ENCODE measurements at places on chromosomes 6 and 20.

DNA sequence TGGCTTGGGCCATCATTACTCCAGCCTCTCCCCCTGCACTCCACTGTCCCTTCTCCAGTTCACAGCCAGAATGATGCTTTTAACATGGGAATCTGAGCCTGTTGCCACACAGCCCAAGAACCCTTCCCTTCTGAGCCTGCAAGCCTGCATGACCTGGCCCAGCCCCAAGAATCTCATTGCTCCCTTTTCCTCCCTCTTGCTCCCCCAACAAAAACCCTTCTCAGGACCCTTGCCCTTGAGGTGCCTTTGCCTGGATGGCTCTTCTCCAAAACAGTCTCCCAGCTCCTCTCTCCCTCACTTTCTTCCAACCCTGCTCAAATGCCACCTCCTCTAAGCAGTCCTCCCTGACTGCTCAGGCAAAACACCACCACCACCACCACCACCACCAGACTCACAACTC is 157.2 kb downstream of the ANKRD60 start:
- no peak for DNase-seq

DNA sequence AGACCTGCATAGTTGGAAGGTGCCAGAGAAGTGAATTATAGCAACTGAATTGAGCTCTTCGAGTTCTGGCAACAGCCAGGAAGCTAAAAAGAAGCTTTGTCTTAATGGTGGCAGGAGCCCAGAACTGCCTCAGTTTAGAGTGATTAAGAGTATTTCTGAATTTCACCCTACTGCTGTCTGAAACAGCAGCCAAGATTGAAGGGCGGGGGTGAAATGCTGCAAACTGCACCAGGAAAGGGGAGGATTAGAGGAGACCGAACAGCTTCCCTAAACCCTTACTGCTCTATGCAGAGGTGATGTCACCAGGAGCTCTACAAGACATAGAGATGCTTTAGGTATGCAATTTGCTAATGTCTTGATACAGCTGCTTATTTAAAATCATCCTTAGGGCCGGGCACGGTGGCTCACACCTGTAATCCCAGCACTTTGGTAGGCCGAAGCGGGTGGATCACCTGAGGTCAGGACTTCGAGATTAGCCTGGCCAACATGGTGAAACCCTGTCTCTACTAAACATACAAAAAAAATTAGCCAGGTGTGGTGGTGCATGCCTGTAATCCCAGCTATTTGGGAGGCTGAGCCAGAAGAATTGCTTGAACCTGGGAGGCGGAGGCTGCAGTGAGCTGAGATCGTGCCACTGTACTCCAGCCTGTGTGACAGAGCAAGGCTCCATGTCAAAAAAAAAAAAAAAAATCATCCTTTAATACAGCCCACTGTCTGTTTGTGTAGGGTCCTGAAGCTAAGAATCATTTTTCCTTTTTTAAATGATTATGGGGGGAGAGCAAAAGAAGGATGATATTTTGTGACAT is 91.7 kb upstream of the IYD start:
- peak; percentile 57 for DNase-seq

- peak; percentile 28 for DNase-seq
Measured at GRCh38 chr6:72621291-72622093, at the start of gene KCNQ5. KCNQ5 (plus strand) TSS chr6:72622064.

DNA sequence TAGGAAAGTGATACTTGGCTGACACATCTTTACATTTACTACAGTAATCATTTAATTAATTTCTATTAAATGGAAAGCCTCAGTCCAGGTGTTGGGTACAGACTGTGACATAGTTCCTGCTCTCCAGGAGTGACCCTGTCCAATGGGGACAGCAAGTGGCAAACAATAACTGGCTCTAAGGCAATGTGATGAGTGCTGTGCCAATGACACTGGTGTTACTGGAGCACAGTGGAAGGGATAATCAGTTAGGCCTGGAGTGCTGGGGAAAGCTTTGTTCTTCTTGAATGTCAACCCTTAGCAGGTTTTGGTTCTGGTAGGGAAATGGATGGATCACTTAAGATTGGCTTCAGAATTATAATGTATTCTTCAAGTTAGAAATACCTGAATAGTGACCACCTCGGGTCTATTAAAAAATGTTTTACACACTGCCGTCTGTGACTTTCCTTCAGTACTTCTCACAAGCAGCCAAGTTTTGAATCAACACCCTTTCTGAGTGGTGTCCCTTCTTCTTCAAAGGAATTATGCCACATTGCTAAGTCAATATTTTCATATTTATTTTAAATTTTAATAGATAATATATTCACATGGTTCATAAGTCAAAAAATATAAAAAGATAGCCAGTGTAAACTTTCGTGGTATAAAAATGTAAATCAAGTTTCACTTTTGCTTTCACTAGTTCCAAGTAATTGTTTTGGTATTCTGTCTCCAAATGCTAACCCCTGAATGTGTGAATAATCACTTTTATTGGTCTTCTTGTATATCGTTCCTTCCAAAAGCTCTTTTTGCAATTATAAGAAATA is 9.6 kb downstream of the CMTR1 start:
- no peak for DNase-seq

DNA sequence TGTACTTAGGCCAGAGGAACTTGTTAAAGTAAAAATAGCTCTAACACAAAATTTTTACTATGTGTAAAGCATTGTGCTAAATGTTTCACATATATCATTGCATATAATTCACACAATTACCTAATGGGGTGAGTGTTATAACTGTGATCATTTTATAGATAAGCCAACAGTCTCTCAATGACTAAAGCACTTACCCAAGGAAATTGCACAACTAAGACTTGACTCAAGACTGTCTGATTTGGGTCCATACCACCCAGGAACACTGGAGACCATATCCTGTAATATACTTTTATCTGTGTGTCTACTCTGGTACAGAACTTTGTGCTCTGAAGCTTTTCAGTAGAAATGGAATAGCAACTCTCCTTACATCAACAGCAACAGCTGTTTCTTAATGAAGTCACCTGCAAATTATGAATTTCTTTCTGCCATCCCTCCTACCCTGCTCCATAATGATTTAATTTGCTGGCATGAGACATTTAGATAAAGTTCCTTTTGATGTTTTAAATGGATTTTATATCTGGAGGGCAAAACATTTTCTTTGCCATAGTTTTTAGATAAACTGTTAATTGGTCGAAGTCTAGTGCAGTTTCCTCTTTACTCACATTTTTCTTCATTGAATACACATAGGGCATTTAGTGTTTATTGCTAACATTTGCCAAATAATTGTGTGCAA is 47.5 kb downstream of the TSPYL4 start:
- no peak for DNase-seq

DNA sequence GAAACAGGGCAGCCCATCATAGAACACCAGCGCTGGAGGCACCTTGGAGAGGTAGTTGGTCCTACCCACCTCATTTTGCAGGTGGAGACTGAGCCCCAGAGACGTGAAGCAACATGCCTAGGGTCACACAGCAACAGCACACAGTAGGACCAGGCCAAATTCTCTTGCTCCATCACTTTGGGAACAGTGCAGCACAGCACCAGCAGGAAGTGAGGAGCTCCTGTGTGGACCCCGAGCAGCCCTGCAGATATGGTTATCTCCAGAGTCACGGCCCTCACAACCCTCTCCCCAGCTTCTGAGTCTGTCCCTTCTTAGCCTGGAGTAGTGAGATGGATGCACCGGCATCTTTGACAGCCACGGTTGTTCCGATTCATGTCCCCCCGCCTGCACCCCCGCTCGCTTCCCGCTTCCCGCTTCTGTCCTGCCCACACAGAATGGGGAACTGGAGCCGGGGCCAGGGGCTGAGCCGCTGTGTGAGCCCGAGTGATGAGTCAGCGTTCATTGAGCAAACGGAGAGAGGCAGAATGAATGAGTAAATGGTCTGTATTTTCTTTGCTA is 72.6 kb upstream of the DUSP22 start:
- peak; percentile 75 for DNase-seq

DNA sequence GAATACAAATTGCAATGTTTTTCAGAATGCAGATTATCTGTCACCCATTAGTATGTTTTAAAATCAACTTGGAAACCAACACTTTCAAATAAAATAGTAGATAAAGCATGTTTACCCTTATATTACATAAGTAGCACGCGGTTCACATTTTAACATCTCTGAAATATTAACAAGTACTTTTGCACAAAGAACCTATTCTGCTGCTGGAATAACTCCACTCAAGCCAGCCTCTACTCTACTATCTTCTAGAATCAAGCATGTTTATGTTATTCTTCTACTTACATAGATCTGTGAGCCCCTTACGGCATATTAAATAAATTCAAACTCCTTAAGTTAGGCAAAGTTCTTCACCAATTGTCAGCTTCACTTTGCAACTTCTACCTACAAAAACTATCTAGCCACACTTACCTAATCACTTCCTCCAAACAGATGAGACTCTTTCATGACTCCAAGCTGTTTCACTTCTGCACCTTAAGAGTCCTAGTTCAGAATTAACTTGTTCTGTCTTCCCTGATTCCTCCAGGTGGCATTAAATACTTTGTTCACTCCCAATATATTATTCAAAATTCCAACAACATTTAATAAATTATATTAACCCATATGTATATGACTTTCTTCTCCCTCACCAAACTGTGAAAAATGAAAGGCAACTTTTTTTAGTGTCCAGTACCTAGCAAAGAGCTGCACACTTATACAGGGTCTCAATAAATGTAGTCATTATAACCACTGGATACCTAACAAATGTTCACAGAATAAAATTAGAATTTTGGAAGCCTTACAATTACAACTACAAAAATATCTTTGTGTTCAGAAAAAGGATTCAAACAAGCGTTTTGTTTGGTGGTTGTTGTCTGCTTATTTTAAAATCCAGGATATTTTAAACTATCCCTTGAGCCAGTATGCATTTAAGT is 12.1 kb downstream of the CEP85L start:
- no peak for DNase-seq

- peak; percentile 84 for DNase-seq
Measured at GRCh38 chr20:8309634-8310033, 177.6 kb downstream of the PLCB1 start.

- no peak for DNase-seq
Measured at GRCh38 chr20:49292010-49292409, 14.2 kb upstream of the ZNFX1 start.

DNA sequence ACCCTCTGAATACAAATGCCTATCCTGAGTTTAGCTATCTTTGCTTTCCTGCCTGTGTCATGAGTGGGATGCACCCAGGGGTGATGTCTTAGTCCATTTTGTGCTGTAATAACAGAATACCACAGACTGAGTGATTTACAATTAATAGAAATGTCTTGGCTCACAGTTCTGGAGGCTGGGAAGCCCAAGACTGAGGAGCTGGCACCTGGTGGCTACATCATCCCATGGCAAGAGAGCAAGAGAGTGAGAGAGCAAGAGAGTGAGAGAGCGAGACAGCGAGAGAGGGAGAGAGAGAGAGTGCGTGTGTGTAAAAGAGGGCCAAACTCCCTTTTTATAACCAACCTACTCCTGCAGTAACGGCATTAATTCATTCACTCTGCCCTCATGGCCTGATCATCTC is 76.8 kb downstream of the PRDM1 start:
- no peak for DNase-seq

DNA sequence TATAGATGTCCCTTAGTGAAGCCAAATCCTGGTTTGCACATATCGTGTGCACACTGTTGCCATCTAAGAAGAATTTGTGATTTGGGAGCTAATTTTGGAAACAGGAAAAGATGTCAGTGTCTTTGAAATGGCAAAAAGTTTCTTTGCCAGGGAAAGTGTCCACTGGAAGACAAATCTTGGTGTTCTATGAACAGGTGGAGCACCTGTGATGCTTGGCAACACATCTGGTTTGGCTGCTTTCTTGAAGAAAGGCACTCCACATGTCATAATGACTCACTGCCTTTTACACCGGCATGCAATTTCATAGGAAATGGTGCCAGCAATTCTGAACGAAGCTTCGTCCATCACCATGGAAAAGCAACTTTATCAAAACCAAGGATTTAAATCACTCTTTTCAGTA is 1040.0 kb upstream of the MAP3K7 start:
- DNase-seq = no peak

DNA sequence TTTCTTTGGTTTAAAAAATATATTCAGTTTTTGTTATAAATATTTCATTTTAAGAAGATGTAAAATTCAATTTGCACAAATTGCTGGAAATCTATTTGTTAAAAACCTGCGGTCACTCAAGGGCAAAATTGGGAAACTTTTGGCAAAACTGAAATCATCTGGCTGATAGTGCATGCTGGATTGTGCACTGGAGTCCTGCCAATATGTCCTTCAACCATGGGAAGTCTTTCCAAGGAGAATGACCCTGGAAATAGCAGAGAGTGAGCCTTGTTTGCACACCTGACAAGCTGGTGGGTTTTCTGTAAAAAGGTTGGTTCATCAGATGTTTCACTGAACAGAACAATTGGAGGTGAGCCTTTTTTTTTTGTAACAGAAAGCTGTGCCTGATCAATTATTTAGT is 413.5 kb downstream of the BTBD3 start:
- no peak for DNase-seq

DNA sequence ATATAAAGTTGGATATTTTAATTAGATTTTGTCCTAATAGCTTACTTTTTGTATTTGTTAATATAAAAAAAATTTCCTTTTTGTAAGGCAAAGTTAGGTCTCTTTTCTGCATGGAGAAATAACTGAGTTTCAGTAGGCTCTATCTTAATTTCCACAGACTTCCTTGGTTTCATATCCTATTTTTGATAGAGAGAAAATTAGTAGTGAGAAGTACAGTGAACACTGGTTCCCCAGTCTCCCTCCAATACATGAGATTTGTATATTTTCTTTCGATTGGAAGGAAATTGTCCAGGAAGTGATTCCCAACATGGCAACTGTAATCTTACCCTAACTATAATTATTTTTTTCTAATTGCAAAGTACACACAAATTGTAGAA is 26.4 kb downstream of the TRIM27 start:
- no peak for DNase-seq

DNA sequence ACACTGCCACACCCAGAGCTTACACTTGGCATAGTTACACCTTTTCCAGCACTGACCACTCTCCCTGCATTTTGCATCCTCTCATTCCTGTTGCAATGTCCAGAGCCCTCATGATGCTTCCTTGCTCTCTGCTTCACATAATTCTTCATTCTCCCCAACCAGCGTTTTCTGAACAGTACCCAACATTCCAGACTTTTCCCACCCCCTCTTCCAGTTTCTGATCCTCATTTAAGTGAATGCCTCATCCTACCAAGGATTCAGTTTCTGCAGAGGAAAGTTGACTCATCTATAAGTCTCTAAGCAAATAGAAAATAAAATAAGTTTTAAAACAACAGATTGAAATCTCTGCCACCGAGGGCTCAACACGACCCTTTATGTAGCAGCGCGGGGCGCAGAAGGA is 321.3 kb upstream of the TCF21 start:
- DNase-seq = no peak

Measured in Ammon's horn (tissue), 1 donor.